ENCODE measurements at places on chromosomes 4 and X. TPM values are rescaled to one million over a fixed set of nuclear protein-coding genes. Genes with fewer than 3 reads are reported as not detected.

GRCh38 chr4:48109413-48110263 is 24.4 kb downstream of the TXK start:
- DNase-seq = no peak

CHM gene
- 30.0 TPM for polyA plus RNA-seq

GRCh38 chr4:26181616-26182015 is 139.2 kb upstream of the RBPJ start:
- no peak for DNase-seq

GRCh38 chrX:94365736-94366135 is 691.7 kb downstream of the FAM133A start:
- no peak for DNase-seq

GRCh38 chr4:7021355-7021754 is 21.8 kb upstream of the TADA2B start:
- no peak for DNase-seq

- no peak for DNase-seq
These were observed 63.9 kb downstream of the USP26 start for GRCh38 chrX:133033010-133033409.

DNA sequence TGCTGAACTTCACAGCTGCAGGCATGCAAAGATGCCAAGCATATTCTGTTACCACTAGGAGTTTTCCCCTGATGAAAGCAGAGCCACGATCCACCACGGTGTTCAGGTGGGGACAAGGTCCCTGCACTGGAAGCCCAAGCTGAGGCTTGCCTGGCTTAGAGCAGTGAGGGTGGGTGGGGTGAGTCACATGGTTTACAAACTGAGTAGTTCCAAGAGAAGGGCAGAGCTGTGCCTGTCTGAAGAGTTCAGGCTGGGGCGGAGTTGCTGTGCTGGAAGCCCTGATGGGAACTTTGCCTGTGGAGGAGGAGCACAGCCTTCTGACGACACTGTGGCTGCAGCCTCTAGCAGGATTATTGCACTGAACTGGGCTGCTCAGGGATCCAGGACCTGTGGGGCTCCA is 45.5 kb downstream of the FAM9B start:
- no peak for DNase-seq

DNA sequence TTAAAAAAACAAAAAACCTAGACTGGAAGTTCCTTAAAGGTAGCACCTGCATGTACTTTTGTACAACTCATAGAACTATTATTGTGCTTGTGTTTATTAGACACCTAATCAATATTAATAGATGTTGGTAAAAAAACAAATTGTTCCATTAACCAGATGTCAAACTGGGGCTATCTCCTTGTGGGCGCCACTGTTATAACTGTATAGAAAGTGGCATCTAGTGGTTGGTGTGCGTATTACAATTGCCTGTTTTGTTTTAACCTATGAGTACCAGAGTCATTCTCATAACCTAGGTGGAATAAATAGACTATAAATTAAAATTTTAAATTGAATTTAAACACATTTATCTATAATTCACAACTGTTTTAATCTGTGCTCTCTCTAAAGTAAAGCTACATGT is 97.4 kb downstream of the COL4A5 start:
- peak; percentile 3 for DNase-seq

DNA sequence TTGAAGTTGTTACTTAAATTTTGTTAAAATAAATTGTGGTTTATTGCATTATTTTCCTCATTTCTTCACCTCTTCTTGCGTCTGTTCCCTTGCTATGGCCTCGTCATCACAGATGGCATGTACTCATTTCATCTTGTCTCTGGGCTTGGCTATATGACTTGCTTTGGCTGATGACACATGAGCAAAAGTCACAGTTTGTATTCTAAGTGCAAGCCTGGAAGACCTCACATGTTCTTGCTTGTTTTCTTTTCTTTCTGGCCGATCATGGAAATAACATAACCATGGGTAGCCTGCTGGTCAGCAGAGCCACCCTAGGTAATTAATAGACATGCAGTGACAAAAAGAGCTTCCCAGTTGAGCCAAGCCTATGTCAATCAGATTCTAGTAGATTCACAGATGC is 527.9 kb downstream of the SPRY1 start:
- no peak for DNase-seq

GAGE12H gene
- not detected for polyA plus RNA-seq

DNA sequence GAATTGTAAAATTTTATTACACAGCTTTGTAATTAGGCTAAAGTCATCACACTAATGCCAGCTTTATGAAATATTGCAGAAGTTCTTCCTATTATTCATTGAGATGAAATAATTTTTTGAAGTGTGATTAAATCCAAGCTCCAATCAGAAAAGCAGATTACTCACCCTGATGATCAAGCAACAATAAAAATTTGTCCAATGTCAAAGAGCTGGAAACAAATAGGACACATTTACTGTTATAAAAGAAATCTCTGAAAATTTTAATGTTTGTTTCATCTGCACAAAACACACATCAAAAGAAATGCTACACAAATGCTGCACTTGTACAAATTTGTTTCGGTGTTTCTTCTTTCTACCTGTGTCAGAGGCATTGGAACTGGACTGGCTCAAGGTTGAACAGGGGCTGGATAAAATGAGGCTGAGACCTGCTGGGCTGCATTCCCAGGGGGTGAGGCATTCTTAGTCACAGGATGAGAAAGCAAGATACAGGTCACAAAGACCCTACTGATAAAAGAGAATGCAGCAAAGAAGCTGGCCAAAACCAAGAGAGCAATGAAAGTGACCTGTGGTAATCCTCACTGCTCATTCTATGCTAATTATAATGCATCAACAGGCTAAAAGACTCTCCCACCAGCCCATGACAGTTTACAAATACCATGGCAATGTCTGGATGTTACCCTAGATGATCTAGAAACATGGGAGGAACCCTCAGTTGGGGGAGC is 78.3 kb downstream of the GASK1B start:
- no peak for DNase-seq

CLGN gene
- polyA plus RNA-seq = 4.7 TPM

DNA sequence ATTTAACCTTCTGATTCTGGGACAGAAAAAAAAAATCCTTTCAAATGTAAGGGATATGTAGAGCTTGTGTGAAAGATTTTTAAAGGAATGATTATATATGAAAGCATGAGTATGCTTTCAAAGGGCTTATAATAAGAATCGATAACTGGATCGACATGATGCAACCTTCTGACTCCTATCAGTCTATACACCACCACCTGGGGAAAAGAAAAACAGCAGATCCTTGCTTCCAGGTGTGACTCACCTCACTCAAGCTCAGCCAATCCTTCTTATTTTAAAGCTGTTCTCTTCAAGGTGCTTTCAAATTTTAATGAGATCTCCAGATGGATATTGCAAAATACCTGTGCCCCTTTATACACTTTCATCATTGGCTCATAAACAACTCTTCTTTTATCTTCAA is 102.1 kb upstream of the EDNRA start:
- DNase-seq = no peak

DNA sequence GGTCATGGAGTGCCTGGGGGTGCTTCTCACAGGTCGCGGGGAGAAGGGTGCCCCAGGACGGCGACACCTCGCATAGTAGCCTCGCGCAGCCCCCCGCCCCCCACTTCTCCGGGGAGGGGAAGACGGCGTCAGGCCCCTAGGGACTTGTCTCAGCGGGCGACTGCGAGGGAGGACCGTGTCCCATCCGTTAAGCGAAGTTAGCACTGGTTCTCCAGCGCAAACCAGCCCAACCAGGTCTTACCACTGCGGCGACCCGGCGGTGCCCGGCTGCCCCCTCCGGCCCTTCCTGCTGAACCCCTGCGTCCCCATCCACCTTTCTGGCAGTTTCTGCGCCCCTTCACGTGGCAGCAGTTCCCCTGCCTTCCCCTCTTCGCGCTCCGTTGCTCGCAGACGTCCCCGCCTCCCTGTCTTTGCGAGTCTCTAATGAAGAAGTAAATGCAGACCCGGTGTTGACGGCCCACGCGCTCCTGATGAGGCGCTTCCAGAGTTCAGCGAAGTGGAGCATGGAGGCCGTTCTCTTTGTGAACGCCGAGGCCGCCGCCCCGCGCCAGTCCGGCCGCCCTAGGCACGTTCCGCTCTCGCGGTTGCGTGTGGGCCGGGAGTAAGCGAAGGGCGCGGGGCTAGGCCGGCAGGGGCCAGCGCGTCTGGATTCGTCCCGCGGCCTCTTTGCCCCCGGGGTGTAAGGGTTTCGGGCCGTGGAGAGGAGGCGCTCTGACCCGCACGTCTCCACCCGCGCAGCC is 3.0 kb downstream of the SLIT2 start:
- no peak for DNase-seq

GRCh38 chr4:48858130-48858529 is 27.2 kb downstream of the OCIAD1 start:
- DNase-seq = no peak

GRCh38 chrX:137290011-137290410 is 256.2 kb upstream of the GPR101 start:
- DNase-seq = no peak

- DNase-seq = no peak
These were observed 10.6 kb upstream of the PYURF start for GRCh38 chr4:88533937-88534750.
